ENCODE measurements at places on chromosomes 3 and 15. TPM values are rescaled to one million over a fixed set of nuclear protein-coding genes. Genes with fewer than 3 reads are reported as not detected.

Gene ANKRD63
- not detected for total RNA-seq

Gene KBTBD13
- not detected for total RNA-seq

DNA sequence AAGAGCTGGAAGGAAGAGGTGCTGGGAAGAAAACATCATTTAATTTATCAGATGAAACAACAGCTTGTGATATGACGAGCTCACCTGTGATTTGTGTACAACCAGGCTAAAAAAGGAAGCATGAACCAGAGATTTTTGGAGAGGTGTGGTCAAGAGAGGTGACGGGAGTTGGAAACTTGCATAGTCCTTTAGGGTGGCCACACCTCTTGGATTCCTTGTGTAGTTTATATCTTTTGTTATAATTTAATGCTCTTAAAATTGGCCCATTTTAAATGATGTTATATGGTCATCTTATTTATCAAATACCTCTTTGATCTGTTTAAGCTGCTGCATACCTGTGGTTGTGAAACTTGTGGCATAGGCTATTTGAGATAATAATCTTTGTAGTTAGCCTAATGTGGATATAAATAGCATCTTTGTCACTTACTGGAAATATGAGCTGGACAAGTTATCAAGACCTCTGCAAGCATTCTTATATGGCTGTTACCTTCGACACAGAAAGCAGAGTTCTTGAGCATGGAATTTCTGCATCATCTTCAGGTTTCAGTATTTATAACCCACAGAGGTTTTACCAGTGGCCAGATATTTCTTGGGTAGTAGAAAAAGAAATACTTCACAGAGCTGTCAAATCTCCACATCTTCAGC is 49.1 kb downstream of the IL1RAP start:
- H3K36me3 ChIP-seq, result peaks cover 16% of the 10 kb centered on the region
- peaks cover 33% of the 10 kb centered on the region for H3K4me1 ChIP-seq
- no peak for DNase-seq
- H3K27ac ChIP-seq, result peak overlapping the region; percentile 47

Gene ZMAT3
- 80.7 TPM for total RNA-seq

Gene TAGLN3
- not detected for total RNA-seq

Gene GPR87
- total RNA-seq, result not detected

DNA sequence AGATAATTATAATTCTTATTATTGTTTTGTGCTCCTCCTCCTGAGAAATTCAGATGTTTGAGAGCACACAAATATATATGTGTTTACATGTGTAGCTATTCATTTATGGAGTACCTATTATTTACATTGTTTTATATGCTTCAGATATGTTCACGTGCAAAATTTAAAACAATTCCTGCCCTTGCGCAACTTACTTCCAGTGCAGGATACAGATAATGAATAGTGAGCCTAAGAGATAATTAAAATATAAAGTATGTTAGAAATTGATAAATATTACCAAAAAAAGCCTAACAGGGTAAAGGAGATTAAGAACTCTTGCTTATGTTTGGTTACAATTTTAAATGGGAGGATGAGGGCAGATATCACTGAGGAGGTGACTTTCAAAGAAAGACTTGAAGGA is 81.7 kb upstream of the DPH6 start:
- no peak overlapping the region for H3K4me3 ChIP-seq
- no peak overlapping the region for H3K27ac ChIP-seq
- H3K4me1 ChIP-seq, result peaks cover 36% of the 10 kb centered on the region

- no peak overlapping the region for H3K27ac ChIP-seq
- DNase-seq, result no peak
- H3K36me3 ChIP-seq, result peaks cover 2% of the 10 kb centered on the region
- no peak overlapping the region for H3K4me3 ChIP-seq
These were observed 9.1 kb downstream of the ST8SIA2 start for GRCh38 chr15:92402751-92403150.

Gene PLA2G4E
- not detected for total RNA-seq

Gene TEX55
- not detected for total RNA-seq

- peaks cover 34% of the 10 kb centered on the region for H3K36me3 ChIP-seq
- DNase-seq, result no peak
- no peaks in the 10 kb centered on the region for H3K4me1 ChIP-seq
- H3K27ac ChIP-seq, result no peak overlapping the region
These were observed 150.9 kb downstream of the ITPR1 start for GRCh38 chr3:4643904-4644547.

Gene MYO5C
- total RNA-seq, result 1.4 TPM

- no peak overlapping the region for H3K27ac ChIP-seq
- DNase-seq, result no peak
- no peak overlapping the region for H3K4me3 ChIP-seq
- H3K27me3 ChIP-seq, result no peaks in the 10 kb centered on the region
- no peaks in the 10 kb centered on the region for H3K36me3 ChIP-seq
These were observed 1.1 kb upstream of the SEMA3G start for GRCh38 chr3:52446042-52446441.

GRCh38 chr3:14598143-14598569 is 53.4 kb upstream of the CCDC174 start:
- H3K27ac ChIP-seq, result no peak overlapping the region
- no peak for DNase-seq
- H3K4me1 ChIP-seq, result peaks cover 3% of the 10 kb centered on the region

GRCh38 chr15:35308802-35309201 is 223.7 kb upstream of the NANOGP8 start:
- H3K27me3 ChIP-seq, result no peaks in the 10 kb centered on the region
- peaks cover 1% of the 10 kb centered on the region for H3K36me3 ChIP-seq
- H3K4me3 ChIP-seq, result peak overlapping the region; percentile 52
- DNase-seq, result no peak
- H3K4me1 ChIP-seq, result peaks cover 49% of the 10 kb centered on the region

DNA sequence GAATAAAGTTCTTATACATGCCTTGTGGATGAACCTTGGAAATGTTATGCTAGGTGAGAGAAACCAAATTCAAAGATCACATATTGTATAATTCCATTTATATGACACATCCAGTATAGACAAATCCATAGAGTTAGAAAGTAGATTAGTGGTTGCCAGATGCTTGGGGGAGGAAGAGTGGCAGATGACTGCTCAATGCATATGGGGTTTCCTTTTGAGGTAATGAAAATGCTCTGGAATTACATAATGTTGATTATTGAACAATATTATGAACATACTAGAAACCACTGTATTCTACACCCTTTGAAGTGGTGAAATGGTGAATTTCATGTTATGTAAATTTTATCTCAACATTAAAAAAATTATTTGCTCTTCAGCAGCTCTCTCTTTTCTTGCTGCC is 100.8 kb downstream of the DHX36 start:
- peaks cover 2% of the 10 kb centered on the region for H3K36me3 ChIP-seq
- no peak overlapping the region for H3K27ac ChIP-seq
- H3K4me3 ChIP-seq, result no peak overlapping the region
- DNase-seq, result no peak

DNA sequence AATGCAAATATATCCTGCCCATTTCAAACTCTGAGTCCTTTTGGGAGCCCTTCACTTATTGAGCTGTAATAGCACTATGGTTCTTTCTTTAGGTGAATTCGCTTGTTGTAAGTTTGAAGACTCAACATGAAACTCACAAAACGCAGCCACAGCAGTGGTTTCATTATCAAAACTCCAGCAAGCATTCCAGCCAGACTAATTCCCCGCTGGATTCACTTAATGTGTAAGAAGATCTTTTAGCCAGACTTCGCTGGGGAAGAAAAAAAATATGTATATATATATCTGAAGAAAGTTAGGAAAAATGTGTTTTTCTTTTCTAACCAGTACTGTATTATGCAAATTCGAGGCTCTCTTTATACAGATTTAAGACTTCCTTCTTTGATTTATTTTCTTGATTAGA is 241.1 kb downstream of the WNT5A start:
- no peak overlapping the region for H3K4me3 ChIP-seq
- no peak for DNase-seq
- H3K36me3 ChIP-seq, result peaks cover 5% of the 10 kb centered on the region
- H3K4me1 ChIP-seq, result no peaks in the 10 kb centered on the region
- H3K27ac ChIP-seq, result no peak overlapping the region
- no peaks in the 10 kb centered on the region for H3K27me3 ChIP-seq

Gene AMT
- 6.0 TPM for total RNA-seq

DNA sequence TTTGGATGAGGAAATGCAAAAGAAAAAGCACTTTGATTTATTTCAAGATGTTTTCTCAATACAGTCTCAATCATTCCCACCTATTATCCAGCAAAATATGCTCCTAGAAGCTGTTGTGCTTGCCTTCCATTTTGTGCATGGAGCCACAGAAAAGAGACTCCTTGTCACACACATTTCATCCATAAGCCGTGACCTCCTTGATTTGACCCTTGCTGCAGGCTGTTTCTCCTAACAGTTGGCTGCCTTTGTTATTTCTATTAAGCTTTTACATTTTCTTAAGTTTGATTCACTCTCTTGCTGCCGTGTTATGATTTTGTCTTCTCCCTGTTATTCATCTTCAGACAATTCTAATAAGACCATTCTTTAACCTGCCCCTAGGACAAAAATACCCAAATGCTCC is 124.2 kb upstream of the PLAAT1 start:
- H3K27ac ChIP-seq, result no peak overlapping the region
- H3K27me3 ChIP-seq, result peaks cover 6% of the 10 kb centered on the region
- no peaks in the 10 kb centered on the region for H3K4me1 ChIP-seq

- DNase-seq, result no peak
- no peaks in the 10 kb centered on the region for H3K27me3 ChIP-seq
- no peak overlapping the region for H3K4me3 ChIP-seq
- no peaks in the 10 kb centered on the region for H3K36me3 ChIP-seq
- no peak overlapping the region for H3K27ac ChIP-seq
These were observed 70.2 kb downstream of the EFCAB12 start for GRCh38 chr3:129358177-129358771.

Gene SENP5
- total RNA-seq, result 37.5 TPM

DNA sequence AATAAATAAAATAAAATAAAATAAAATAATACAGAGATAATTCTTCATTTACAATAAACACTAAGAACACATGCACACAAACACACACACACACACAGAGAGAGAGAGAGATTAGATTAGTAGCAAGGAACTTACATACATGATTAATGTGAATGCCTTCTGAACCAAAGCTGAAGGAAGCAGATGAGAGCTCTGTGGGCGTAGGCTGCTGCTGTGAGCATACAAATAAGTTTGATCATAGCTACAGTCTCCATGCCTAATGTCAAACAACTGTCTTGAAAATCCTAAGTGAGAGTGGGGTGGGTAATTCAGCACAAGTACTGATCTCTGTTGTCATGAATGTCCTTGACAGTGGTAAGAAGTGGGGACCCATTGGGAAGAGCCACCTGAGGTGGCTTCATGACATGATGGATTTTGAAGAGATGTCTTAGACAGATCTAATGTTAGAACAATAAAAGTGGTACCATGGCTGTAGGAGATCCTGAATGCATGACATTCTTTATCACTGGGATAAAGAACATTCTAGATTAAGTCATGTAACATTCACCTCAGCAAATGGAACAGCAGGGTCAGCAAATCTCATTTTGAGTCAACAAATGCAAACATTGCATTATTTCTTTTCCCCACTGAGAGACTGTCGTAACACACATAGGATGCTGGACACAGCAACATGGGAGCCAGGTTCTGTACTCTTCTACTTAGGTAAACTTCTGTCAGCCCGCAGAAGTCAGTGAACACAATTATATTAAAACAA is 46.2 kb downstream of the CHL1 start:
- H3K27ac ChIP-seq, result no peak overlapping the region
- no peak for DNase-seq
- no peak overlapping the region for H3K4me3 ChIP-seq
- no peaks in the 10 kb centered on the region for H3K27me3 ChIP-seq

GRCh38 chr3:113275583-113275928 is 64.2 kb downstream of the BOC start:
- H3K4me1 ChIP-seq, result peaks cover 29% of the 10 kb centered on the region
- no peaks in the 10 kb centered on the region for H3K27me3 ChIP-seq
- peak overlapping the region; percentile 98 for H3K27ac ChIP-seq
- no peak overlapping the region for H3K4me3 ChIP-seq

Gene PRTG
- 1.2 TPM for total RNA-seq

GRCh38 chr15:76669521-76670207 is 235.5 kb downstream of the SCAPER start:
- no peak for DNase-seq
- H3K36me3 ChIP-seq, result peaks cover 2% of the 10 kb centered on the region
- H3K4me1 ChIP-seq, result no peaks in the 10 kb centered on the region
- H3K27me3 ChIP-seq, result no peaks in the 10 kb centered on the region
- no peak overlapping the region for H3K27ac ChIP-seq

Gene MESP1
- total RNA-seq, result 2.7 TPM

DNA sequence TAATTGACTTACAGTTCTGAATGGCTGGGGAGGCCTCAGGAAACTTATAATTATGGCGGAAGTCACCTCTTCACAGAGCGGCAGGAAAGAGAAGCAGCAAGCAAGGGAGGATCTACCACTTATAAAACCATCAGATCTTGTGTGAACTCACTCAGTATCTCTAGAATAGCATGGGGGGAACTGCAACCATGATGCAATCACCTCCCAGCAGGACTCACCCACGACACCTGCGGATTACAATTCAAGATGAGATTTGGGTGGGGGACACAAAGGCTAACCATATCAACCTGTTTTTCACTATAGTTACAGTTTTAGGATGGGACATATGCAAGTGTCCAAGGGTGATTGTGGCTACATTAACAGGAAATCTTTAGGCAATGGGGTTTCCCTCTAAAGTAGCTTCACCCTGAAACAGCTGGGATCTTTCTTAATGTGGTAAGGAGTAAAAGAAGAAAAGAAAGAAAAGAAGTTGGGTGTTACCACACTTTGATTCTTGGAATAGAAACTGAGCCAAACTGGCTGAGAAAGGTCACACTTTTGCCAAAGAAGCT is 453.8 kb downstream of the OTOL1 start:
- H3K4me3 ChIP-seq, result no peak overlapping the region
- H3K27me3 ChIP-seq, result no peaks in the 10 kb centered on the region
- H3K4me1 ChIP-seq, result peaks cover 5% of the 10 kb centered on the region
- no peak overlapping the region for H3K27ac ChIP-seq
- peaks cover under 1% of the 10 kb centered on the region for H3K36me3 ChIP-seq

DNA sequence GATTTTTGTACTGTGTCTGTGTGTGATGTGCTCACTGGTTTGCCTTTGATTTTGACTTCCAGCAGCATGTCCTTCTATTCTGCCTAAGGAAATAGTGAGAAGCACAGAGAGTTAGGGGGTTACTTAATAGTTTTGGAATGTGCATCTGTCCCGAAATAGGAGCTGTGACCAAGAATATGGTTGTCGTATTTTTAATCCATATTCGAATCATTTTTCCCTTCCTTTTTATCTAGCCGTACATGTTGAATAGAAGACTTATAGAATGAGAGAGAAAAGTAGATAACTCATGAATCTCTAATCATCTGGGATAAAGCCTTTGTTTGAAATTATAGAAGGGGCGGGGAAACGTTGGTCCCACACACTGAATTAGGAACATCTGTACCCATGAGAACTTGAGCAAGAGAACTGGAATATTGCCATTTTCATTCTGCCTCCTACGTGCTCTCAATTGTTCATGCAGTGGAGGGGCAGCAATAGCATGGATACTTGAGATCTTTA is 23.6 kb downstream of the CRTC3 start:
- H3K27me3 ChIP-seq, result no peaks in the 10 kb centered on the region
- no peak for DNase-seq
- peak overlapping the region; percentile 48 for H3K4me3 ChIP-seq
- peaks cover 1% of the 10 kb centered on the region for H3K36me3 ChIP-seq

Gene TRPM7
- 35.8 TPM for total RNA-seq
